ENCODE measurements at places on chromosomes 5 and 9. TPM values are rescaled to one million over a fixed set of nuclear protein-coding genes. Genes with fewer than 3 reads are reported as not detected.

- no peak for DNase-seq
Measured at GRCh38 chr9:100725371-100725770, 147.5 kb downstream of the CAVIN4 start.

GALNT12 gene
- polyA plus RNA-seq: 9.9 TPM

LECT2 gene
- 3.4 TPM for polyA plus RNA-seq

- no peak for DNase-seq
Measured at GRCh38 chr9:116308076-116308475, 154.5 kb downstream of the PAPPA start.

GRCh38 chr9:120926397-120926928 lies at the start of gene TRAF1:
Gene TRAF1 (minus strand): TSS chr9:120926796. CDS start chr9:120926075, 721 bp downstream.
- DNase-seq: no peak

DNA sequence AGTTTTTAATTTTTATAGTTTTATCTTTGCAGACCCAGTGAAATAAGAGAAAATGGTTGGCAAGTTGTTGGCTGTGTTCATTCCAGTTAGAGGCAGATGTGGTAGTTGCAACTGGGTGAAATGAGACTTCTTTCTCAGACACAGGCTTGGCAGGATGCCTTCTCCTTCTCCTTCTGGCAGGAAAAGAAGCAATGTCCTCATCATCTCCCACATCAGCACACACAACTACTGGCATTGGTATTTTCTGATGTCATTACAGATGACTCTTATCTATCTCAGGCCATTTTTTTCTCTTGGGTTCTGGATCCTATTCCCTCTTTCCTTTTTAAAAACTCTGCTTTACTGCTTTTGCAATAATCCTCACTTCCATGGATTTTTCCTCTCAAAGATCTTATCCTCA lies 103.3 kb upstream of the EDIL3 start:
- no peak for DNase-seq
